Endothelial cell (in vitro differentiated cells): ENCODE measurements at places on chromosomes 1 and 21. TPM values are rescaled to one million over a fixed set of nuclear protein-coding genes. Genes with fewer than 3 reads are reported as not detected.

Gene RAP1GAP
- total RNA-seq, result 0.56 TPM

Gene POU3F1
- 1.2 TPM for total RNA-seq

Gene CELA3B
- total RNA-seq, result not detected

Gene DCAF8
- 134 TPM for total RNA-seq

Gene PRDX6
- 189 TPM for total RNA-seq

Gene AVPR1B
- not detected for total RNA-seq

Gene PLEKHA6
- 3.7 TPM for total RNA-seq

Gene CAMK2N1
- total RNA-seq, result 0.28 TPM

Gene UBE2U
- total RNA-seq, result not detected

Gene HLX
- 1.4 TPM for total RNA-seq

Gene OTUD3
- 12.1 TPM for total RNA-seq

Gene ATXN7L2
- 3.2 TPM for total RNA-seq

Gene NUAK2
- 3.6 TPM for total RNA-seq

Gene GALNT2
- 74.8 TPM for total RNA-seq

Gene OVAAL
- not detected for total RNA-seq

Gene S100A5
- not detected for total RNA-seq

Gene RNU1-4
- total RNA-seq, result 3,428 TPM

Gene NBPF10
- total RNA-seq, result 0.26 TPM

Gene RGSL1
- not detected for total RNA-seq

Gene CHIA
- total RNA-seq, result not detected

Gene PIGR
- total RNA-seq, result not detected

Gene KCNJ15
- 0.97 TPM for total RNA-seq

Gene PLA2G2A
- not detected for total RNA-seq

Gene RAB3B
- 15.1 TPM for total RNA-seq

Gene NID1
- 186 TPM for total RNA-seq

Gene FRRS1
- 4.1 TPM for total RNA-seq

Gene MUL1
- total RNA-seq, result 31.5 TPM

Gene NPPB
- not detected for total RNA-seq

Gene SAMD13
- 1.8 TPM for total RNA-seq

Gene TCEA3
- 9.7 TPM for total RNA-seq

Gene CD1E
- total RNA-seq, result not detected

Gene LRRC71
- total RNA-seq, result 0.95 TPM

Gene DISP1
- total RNA-seq, result 27.2 TPM

Gene MTX1
- 38.8 TPM for total RNA-seq

Gene FAM163A
- total RNA-seq, result not detected

Gene DAB1
- total RNA-seq, result 19.1 TPM

Gene RHD
- total RNA-seq, result 0.38 TPM
